ENCODE measurements at places on chromosomes 3 and 15.

GRCh38 chr15:37034835-37035748 lies 65.3 kb downstream of the MEIS2 start:
- DNase-seq: no peak

DNA sequence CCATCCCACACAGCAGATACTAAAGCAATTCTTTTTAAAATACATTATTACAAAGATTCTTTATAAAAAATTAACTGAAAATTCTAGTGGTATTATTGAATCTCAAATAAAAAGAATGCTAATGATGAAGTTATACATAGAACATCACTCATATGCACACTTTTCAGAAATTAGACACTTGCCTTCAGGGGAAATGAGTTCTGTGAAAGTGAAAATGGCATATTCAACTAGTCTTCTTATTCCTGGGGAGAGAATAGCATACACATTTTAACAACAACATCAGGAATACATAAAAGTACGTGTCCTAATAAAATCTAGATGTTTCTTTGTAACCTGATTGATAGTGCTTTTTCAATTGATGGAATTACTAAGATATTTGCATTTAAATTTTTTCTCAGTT lies 36.8 kb upstream of the DHX36 start:
- no peak for DNase-seq

GRCh38 chr3:48468329-48468731 lies 21.8 kb downstream of the ATRIP start:
- no peak for DNase-seq

DNA sequence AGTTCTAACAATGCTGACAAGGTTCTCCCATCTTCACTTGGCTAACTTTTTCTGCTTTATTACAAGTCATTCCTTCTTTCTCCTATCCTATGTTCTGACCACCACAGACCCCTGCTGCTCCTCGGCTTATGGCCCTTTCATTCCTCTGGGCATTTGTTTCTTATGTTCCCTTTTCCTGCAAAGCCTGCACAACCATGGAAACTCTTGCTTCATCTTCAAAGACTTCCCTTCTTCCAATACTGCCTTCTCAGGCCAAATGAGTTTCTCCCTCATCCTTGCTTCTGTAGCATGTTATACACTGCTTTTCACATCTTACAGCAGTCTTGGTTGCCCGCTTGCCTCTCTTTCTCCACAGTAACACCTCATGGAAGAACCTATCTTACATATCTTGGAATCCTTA lies 17.9 kb upstream of the ATOSA start:
- no peak for DNase-seq

DNA sequence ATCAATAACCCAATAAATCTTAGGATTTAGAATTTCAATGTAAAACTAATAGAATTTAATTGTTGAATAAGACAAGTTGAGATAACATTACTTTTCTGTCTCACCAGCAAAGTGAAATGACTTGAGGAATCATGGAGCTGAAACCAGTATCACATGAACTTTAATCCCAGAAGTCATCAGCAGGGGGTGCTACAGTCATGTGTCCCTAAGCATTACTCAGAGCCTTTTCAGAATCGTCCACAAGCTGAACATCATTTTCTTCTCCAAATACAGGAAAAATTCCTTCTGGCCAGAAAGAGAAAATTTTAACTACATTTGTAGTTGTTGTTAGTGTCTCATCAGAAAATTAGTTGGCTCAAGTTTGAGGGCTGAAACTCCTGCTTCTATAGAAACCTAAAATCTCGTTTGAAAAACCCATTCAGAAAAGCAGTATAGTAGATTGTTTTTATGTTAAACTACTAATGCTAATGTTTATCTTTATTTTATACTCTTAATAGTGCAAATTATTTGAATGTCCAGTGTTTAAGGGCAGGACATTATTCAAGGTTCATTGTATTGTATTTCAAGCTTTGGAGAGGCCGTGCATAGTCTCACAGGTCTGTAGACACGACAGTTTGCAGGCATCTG lies 384.1 kb downstream of the PLOD2 start:
- peak; percentile 72 for DNase-seq

DNA sequence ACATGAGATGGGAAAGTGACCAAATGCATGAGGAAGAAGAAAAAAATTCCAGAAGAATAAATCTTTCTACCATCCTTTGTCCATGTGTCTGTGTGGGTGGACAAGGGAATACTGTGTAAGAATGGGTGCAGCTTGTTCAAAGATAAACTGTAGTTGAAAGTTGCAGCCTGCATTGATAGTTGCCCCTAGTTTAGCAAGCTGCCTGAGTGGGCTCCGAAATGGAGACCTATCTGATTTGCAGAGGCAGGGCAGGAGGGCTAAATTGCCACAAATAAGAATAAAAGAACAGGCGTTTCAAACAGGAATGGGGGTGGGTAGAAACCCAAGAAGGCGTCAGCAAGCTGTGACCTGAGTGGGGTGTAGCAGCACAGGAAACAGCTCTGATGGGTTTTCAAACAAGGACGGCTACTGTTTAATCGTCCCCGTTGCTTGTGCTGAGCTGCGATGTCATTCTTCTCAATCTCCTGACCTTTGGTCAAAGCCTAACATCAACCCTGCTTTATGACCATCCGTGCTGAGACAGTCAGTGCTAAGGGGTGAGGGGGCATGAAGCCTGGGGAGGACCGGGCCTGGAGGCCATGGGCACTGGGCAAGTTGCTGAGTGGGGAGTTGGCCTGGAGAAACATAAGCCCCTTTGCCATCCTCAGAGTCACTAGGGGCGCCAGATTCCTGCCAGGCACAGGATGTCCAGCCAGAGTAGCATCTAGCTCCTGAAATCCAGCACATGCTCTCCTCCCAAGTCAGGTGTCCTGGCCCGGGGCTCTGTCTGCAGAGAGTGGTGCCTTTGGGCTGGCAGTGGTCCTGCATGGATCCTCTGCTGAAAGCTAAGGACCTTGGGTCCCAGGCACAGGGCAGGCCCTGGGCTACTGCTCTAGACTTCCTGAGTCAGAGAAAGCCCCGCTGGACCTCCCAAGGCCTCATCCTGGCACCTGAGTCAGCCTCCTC lies 19.2 kb upstream of the C15orf39 start:
- no peak for DNase-seq

DNA sequence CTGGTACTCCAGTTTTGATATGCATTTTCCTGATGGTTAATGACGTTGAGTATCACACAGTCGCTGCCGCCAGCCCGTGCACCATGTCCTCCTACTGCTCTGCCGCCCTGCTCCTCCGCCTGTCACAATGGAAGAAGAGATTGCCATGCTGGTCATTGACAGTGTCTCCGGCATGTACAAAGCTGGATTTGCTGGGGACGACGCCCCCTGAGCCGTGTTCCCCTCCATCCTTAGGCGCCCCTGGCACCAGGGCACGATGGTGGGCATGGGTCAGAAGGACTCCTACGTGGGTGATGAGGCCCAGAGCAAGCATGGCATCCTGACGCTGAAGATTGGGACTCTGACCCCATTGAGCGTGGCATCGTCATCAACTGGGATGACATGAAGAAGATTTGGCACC lies 65.9 kb downstream of the SYN2 start:
- no peak for DNase-seq

- no peak for DNase-seq
These were observed 557 bp downstream of the ELL3 start for GRCh38 chr15:43776101-43776717.

- no peak for DNase-seq
These were observed 9.0 kb downstream of the UROC1 start for GRCh38 chr3:126508564-126508964.

- no peak for DNase-seq
These were observed 1.1 kb upstream of the CDV3 start for GRCh38 chr3:133572158-133573053.

- no peak for DNase-seq
These were observed 286.2 kb downstream of the ADAMTSL3 start for GRCh38 chr15:83940136-83940535.

- no peak for DNase-seq
These were observed 9.6 kb downstream of the MESP2 start for GRCh38 chr15:89785774-89786140.

GRCh38 chr3:56389183-56389830 lies 79.0 kb downstream of the ERC2 start:
- no peak for DNase-seq

GRCh38 chr15:42079401-42079908 lies 14.9 kb downstream of the PLA2G4D start:
- DNase-seq: no peak

DNA sequence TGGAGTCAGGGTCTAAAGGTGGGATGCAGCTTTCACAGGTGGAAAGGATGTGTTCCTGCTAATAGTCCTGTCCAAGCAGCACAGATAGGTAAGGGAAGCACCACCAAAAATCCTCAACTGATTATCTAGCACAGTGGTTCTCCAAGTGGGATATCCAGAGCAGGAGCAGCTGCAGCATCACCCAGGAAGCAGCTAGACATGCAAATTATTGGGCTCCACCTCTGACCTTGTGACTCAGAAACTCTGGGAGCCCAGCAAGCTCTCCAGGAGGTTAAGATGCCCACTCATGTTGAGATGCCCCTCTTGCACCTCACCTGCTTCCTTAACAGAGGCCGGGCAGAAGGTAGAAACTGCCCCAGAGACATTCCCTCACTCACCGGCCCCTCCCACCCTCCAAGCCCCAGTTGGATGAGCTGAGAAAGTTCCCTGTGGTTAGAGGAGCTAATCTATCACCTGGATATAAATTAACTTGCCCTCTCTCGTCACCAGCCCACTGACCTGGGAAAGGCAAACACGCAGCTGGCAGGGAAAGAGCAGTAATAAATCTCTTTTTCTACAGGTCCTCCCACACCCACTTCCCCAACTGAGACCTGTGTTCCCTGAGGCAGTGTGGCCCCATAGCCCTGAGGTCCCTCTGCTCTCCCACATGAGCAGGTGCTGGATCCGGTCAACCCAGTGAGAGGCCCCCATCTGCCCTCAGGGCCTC lies 39.3 kb downstream of the ADCY5 start:
- DNase-seq: no peak

DNA sequence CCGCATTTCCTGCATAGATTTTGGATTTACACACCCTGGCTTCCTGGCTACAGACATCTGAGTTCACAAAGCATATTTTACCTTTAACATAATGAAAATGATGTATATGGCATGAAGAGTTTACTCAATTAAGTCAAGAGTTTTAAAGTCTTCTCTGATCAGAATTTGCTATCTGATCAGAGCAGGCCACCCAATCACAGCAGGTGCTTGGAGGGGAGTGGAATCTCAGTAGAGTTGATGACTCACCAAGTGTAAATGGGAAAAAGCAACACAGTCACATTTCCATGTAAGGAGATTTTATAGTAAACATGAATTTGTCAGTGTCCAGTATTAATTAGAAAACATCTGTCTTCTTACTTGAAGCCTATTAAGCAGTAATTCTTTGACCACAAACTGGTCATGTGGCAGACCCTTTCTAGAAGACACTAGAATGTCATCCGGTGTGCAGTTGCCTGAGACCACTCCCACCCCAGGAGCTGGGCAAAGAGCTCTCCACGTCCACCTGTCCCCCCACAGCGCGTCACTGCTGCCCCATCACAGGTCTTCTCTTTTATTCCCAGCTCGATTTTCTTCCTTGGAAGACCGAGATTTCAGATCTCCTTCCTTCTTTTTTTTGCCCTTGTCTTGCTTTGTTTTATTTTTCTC lies 10.8 kb downstream of the MESD start:
- DNase-seq: no peak

DNA sequence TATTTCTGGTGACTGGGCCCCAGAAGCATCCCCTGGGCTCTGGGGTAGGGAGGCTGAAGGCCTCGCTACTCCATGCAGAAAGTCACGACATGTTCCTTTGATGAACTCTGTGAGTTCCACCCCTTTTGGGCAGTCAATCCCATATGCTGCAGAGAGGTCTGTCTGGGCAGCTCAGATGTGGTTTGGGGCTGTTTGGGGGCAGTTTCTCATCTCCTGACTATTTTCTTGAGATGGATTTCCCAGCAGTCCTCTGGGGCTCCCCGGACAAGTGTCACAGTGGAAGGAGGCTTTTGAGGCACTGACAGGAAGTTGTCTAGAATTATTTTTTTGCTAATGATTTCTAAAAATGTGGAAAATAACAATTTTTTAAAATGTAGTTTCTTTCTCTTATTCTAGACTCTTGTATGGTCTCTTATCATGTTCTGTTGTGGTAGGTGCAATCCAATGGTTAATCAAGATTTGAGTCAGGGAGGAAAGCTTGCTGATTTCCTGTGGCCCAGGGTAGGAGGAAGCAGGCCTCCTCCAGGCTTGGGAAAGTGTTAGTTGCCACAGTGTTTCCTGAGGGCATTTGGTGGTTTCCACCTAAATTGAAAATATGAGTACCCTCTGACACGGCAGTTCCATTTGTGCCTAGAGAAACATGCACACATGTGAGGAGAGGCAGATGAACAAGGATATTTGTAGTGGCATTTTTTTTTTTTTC lies 19.9 kb upstream of the TATDN2 start:
- DNase-seq: no peak

- no peak for DNase-seq
These were observed 27.6 kb upstream of the NUDT16 start for GRCh38 chr3:131353986-131354385.

- no peak for DNase-seq
These were observed 41.5 kb upstream of the CFAP161 start for GRCh38 chr15:81092559-81092902.

GRCh38 chr3:65483480-65483879 lies 555.2 kb downstream of the MAGI1 start:
- peak; percentile 18 for DNase-seq

- DNase-seq: no peak
These were observed 121.5 kb downstream of the MCTP2 start for GRCh38 chr15:94352636-94353487.

DNA sequence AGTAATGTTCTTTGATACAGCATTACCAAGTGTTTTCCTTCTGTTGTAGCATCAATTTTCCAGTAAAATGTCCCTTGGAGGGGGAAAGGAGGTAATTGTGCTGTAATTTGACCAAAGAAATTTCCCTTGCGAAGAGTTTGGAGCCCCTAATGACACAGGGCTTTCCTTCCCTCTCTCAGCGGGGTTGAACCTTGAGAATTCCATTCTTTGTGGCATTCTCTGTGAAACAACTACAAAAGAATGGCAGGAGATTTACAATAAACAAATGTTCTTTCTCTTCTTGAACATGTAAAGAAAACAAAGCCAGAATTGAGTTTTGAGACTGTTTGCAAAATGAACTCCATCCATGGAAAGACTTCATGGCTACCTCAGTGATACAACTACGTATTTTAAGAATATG lies 53.4 kb downstream of the SIDT1 start:
- no peak for DNase-seq

DNA sequence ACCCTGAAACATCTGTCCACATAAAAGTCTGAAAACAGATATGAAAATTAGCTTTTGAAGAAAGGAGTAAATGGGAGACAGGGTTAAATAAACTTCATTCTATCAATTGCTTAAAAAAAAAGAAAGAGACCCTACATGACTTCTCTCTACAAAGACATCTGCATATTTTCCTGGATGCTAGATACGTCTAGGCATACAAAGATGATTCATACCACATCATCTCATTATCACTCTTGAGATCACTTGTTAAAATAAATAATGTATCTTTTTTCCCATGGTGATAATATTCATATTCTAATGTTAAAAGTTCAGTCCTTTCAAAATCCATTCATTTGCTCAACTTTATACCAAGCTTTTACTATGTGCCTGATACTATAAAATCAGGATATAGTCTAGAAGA lies 295.8 kb downstream of the MAGI1 start:
- no peak for DNase-seq

Data from fibroblast of the conjunctiva (primary cell).